ENCODE measurements at places on chromosomes 2 and 18.

GRCh38 chr2:223884399-223884798, 47.0 kb upstream of the AP1S3 start:
- H3K36me3 ChIP-seq, result peaks cover 21% of the 10 kb centered on the region
- H3K4me3 ChIP-seq, result no peak overlapping the region
- no peaks in the 10 kb centered on the region for H3K4me1 ChIP-seq
- no peak overlapping the region for H3K27ac ChIP-seq
- no peaks in the 10 kb centered on the region for H3K27me3 ChIP-seq

GRCh38 chr2:216404010-216404618, 8.2 kb upstream of the SMARCAL1 start:
- no peaks in the 10 kb centered on the region for H3K4me1 ChIP-seq
- H3K36me3 ChIP-seq, result no peaks in the 10 kb centered on the region
- H3K27ac ChIP-seq, result no peak overlapping the region
- no peak for DNase-seq
- H3K27me3 ChIP-seq, result no peaks in the 10 kb centered on the region
- no peak overlapping the region for H3K4me3 ChIP-seq

- H3K27ac ChIP-seq, result no peak overlapping the region
- no peak overlapping the region for H3K4me3 ChIP-seq
- H3K27me3 ChIP-seq, result no peaks in the 10 kb centered on the region
Observed at GRCh38 chr18:78779996-78780718, 199.5 kb upstream of the SALL3 start.

GRCh38 chr2:63081404-63081803, 30.8 kb downstream of the OTX1 start:
- DNase-seq, result no peak
- no peaks in the 10 kb centered on the region for H3K36me3 ChIP-seq
- H3K27me3 ChIP-seq, result no peaks in the 10 kb centered on the region
- no peaks in the 10 kb centered on the region for H3K4me1 ChIP-seq

GRCh38 chr2:153519257-153519875, 40.8 kb upstream of the RPRM start:
- no peaks in the 10 kb centered on the region for H3K27me3 ChIP-seq
- no peak overlapping the region for H3K27ac ChIP-seq
- no peaks in the 10 kb centered on the region for H3K36me3 ChIP-seq
- DNase-seq, result peak; percentile 9
- H3K4me3 ChIP-seq, result no peak overlapping the region

GRCh38 chr18:68533641-68534040, 181.3 kb downstream of the TMX3 start:
- no peak overlapping the region for H3K27ac ChIP-seq
- H3K36me3 ChIP-seq, result no peaks in the 10 kb centered on the region
- no peaks in the 10 kb centered on the region for H3K27me3 ChIP-seq

DNA sequence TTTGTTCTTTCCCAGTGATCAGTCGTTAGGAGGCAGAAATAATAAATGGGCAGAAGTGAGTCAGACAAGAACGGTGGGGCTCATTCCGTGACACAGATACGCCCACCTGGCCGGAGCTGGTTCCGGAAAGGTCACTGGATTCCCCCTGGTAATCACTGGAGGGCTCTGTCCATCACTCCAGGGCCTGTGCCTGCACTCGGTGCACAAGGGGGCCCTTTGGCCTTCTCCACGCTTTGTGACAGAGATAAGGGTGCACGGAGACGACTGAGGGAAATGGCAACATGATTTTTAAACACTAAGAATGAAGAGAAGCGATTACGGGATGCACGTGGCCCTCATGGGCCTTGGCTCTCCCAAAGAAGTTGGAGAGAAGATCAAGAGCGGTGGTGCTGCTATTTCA, 84.4 kb downstream of the PTGR3 start:
- H3K36me3 ChIP-seq, result no peaks in the 10 kb centered on the region
- H3K27me3 ChIP-seq, result no peaks in the 10 kb centered on the region
- no peak for DNase-seq
- H3K4me1 ChIP-seq, result no peaks in the 10 kb centered on the region
- H3K4me3 ChIP-seq, result no peak overlapping the region

DNA sequence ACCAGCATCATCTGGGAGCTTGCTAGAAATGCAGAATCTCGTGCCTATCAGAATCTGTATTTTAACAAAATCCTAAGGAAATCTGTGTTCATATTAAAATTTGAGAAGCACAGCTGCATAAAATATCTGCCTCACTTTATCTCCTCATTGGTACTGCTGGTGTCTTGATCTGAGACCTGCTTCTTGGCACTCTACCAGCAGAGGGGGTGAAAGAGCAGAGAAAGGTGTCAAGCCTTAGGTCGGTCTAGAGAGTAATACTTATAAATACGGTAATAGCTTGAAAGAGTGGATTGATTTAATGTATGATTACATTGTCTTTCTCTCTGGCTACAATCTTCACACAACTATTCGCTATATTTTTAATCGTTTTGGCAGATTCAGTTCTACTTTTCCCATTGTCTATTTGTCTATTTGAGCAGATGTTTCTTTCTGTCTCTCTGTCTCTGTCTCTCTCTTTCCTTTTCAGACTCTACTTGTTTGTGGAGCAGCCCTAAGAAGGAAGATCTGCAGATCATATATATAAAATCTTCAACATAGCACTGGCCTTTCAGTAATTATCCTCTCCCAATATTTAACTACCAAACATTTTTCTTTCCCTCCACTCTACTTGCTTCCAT, 1.7 kb upstream of the GCG start:
- H3K4me1 ChIP-seq, result no peaks in the 10 kb centered on the region
- H3K4me3 ChIP-seq, result no peak overlapping the region
- no peaks in the 10 kb centered on the region for H3K36me3 ChIP-seq
- DNase-seq, result peak; percentile 20
- no peak overlapping the region for H3K27ac ChIP-seq

GRCh38 chr2:144834998-144835633, 315.2 kb upstream of the ZEB2 start:
- H3K36me3 ChIP-seq, result no peaks in the 10 kb centered on the region
- H3K27ac ChIP-seq, result no peak overlapping the region
- H3K27me3 ChIP-seq, result no peaks in the 10 kb centered on the region
- no peak for DNase-seq

DNA sequence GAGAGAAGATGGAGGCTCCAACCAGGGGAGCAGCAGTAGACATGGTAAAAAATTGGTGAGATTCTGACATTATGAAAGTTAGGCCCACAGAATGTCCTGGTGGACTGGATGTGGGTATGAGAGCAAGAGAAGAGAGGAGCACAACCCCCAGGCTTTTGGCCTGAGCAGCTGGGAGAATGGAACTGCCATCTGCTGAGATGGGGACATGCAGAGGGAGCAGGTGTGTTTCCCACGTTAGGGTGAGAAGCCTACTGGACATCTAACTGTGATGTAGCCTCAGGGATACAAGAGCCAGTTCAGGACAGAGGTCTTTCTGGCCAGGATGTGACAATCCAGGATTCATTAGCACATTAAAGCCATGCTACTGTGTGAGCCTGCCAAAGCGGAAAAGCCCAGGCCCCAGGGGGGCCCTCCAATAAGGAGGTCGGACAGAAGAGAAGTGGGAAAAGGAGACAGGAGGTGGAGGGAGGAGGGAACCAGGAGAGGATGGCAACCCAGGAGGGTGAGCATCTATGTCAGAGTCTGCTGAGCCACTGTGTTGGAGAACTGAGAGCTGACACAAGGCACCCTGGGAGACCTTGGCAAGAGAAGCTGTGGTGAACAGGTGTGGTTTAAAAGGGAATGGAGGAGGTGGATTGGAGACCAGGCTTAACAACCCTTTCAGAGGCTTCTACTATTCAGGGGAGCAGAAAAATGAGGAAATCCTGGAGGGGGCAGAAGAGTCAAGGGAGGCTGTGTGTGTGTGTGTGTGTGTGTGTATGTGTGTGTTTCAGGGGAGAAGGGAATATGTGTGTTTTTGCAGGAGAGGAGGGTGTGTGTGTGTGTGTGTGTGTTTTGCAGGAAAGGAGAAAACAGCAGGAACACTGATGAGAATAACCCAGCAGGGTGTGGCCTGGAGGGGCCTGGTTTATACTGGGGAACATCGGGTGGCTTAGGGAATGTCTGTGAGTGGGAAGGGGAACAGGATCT, 10.5 kb downstream of the CYB5A start:
- no peak overlapping the region for H3K4me3 ChIP-seq
- no peak overlapping the region for H3K27ac ChIP-seq
- no peaks in the 10 kb centered on the region for H3K27me3 ChIP-seq

DNA sequence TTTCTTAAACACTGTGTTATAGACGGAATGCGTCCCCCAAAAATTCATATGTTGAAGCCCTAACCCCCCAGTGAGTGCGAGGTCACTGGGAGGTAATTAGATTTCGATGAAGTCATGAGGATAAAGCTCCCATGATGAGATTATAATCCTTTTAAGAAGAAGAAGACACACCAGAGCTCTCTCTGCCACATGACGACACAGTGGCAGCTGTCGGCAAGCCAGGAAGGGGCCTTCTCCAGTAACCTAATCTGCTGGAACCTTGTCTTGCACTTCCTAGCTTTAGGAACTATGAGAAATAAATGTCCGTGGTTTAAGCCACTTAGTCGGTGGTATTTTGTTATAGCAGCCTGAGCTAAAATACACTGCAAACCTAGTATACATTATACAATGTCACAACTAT, 12.3 kb downstream of the TMEM237 start:
- DNase-seq, result no peak
- no peak overlapping the region for H3K4me3 ChIP-seq
- no peaks in the 10 kb centered on the region for H3K27me3 ChIP-seq
- no peak overlapping the region for H3K27ac ChIP-seq
- no peaks in the 10 kb centered on the region for H3K4me1 ChIP-seq

GRCh38 chr2:201872591-201872990, 66.3 kb downstream of the CDK15 start:
- H3K27me3 ChIP-seq, result no peaks in the 10 kb centered on the region
- no peak overlapping the region for H3K4me3 ChIP-seq
- no peaks in the 10 kb centered on the region for H3K36me3 ChIP-seq
- H3K4me1 ChIP-seq, result no peaks in the 10 kb centered on the region

DNA sequence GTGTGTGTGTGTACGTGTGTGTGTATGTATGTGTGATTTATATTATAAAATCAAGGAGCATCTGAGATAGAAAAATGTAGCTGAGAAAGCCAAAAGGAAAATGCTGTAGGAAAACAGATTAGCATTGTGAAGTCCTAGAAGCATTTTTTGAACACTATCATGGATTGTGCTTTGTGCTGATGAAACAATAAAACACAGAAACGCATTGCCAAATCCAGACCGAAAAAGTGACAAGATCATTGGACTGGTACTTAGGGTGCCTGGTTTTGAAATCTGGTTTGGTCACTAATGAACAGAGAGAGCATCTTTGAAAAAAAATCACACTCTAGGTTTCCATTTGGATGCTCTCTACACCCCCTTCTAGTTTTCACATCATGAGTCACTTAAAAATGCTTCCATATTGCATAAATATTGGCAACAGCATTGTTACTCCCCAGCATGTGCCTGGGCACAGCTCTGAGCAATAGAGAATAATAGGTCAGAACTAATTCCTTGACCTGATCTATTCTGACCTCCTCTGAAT, 214.6 kb upstream of the LRRTM1 start:
- no peaks in the 10 kb centered on the region for H3K36me3 ChIP-seq
- no peak for DNase-seq
- no peaks in the 10 kb centered on the region for H3K4me1 ChIP-seq
- no peak overlapping the region for H3K27ac ChIP-seq
- no peaks in the 10 kb centered on the region for H3K27me3 ChIP-seq
- H3K4me3 ChIP-seq, result no peak overlapping the region

GRCh38 chr2:9378433-9379390, 44.6 kb downstream of the ITGB1BP1 start:
- H3K27me3 ChIP-seq, result no peaks in the 10 kb centered on the region
- no peak overlapping the region for H3K27ac ChIP-seq
- DNase-seq, result no peak
- H3K36me3 ChIP-seq, result no peaks in the 10 kb centered on the region
- H3K4me3 ChIP-seq, result no peak overlapping the region

DNA sequence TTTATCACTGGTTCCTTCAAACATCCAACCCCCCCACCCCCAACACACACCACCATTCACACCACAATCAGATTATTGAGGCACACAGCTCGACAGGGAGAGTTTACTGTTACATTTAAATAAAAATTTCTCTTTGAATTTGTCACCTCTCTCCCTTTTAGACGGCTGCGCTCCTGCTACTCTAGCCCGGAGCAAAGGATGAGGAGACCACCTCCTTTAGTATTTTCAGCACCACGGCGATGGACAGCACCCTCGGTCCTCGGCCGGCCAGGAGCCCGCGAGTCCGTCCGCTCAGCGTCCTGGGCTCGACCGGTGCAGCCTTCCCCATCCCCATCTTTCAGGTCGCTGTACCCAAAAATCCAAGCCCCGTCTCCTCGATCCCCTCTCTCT, 892 bp downstream of the CELF4 start:
- no peak for DNase-seq
- peaks cover 10% of the 10 kb centered on the region for H3K4me1 ChIP-seq
- H3K4me3 ChIP-seq, result no peak overlapping the region

DNA sequence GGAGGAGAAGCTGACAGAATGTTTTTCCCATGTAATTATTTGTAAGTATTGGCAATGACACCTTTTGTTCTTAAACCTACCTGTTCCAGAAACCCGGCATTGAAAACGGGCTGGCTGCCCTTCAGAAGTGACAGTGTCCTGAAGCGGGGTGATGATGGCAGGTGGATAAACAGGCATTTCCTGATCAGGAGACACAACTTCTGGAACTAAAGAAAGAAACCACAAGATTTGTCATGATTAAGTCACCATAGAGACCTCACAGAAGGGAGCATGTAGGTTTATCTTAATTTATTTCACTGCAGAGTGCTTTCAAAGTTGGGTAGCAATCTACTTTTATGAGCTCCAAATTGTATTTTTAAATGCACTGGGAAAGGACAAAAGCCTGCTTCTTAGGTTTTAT, 43.1 kb downstream of the TTN start:
- H3K4me3 ChIP-seq, result no peak overlapping the region
- H3K27ac ChIP-seq, result no peak overlapping the region
- H3K4me1 ChIP-seq, result no peaks in the 10 kb centered on the region
- no peak for DNase-seq
- no peaks in the 10 kb centered on the region for H3K36me3 ChIP-seq

GRCh38 chr2:3871002-3871401, 167.6 kb downstream of the DCDC2C start:
- no peaks in the 10 kb centered on the region for H3K4me1 ChIP-seq
- no peaks in the 10 kb centered on the region for H3K27me3 ChIP-seq
- no peak overlapping the region for H3K27ac ChIP-seq
- no peak overlapping the region for H3K4me3 ChIP-seq
- DNase-seq, result no peak

- H3K4me1 ChIP-seq, result no peaks in the 10 kb centered on the region
- DNase-seq, result no peak
- no peak overlapping the region for H3K4me3 ChIP-seq
- H3K27me3 ChIP-seq, result no peaks in the 10 kb centered on the region
- no peak overlapping the region for H3K27ac ChIP-seq
Observed at GRCh38 chr18:47868744-47869143, 61.7 kb downstream of the SMAD2 start.
